KBM-7 (cell line): ENCODE measurements at places on chromosomes 6 and 20.

GRCh38 chr20:13771853-13772453 is 12.8 kb downstream of the ESF1 start:
- peak; percentile 49 for DNase-seq

DNA sequence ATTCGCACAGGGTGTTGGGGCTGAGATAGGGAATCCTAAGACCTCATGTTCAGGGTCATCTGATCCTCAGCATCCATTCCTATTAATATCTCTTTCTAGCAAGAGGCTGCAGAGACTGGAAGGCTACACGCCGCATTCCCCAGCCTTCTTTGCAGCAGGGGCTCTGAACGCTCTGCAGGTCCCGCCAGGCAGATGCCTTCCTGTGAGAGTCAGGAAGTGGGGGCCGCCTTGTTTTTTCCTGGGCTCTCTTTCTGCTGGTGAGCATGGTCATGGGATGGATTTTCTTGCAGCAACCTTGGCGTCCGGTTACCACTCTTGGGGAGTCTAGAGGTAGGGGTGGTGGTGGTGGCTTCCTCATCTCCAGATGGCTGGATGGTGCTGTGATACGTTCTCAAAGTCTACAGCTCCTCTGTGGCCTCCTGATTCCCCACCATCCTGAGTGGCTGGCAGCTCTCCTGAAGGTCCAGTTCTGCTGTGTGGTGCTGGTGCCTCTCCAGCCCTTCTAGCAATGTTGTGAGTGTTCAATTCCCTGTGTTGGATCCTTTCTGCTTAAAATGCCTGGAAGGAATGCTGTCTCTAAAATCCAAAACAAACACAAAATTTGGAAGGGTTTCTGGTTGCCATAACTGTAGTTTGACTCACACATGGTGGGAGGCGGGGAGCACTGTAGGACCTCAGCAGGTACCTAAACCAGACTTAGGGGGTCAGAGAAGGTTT is 111.9 kb downstream of the CEBPB start:
- no peak for DNase-seq

DNA sequence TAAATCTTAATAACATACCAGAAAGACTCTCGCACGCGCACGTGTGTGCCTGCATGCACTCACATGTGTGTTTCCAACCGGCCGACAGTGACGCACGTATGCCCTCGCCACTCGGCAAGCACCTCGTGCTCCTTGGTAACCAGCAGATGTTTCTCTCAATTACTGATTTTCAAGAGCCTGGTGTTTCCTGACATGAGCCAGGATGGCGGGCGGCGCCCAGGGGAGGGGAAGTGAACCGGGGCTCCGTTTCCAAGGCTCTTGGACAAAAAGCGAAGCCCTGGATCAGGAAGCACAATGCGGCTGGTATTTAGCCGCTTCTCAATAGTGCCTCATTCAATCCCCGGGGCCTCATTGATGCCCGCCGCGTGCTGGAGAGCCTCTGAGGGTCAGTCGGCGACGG is 37.7 kb downstream of the PMEPA1 start:
- no peak for DNase-seq

GRCh38 chr6:39044181-39044580 is 4.4 kb upstream of the GLP1R start:
- no peak for DNase-seq

DNA sequence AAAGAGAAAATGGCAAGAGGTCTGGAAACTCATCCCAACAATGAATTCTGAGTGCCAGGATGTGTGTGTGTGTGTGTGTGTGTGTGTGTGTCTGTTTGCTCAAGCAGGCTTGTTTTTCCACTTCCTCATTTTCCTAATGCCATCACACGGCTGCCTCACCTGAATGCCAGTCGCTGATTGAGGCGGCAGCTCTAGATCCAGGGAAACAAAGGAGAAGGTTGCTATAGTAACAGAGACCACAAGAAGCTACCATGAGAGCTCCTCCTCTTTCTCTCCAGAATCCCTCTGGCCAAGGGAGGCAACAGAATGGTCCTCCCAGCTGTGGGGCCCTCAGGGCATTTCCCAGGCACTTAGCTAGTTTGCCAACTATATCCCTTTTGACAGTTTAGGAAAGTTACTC is 241.1 kb upstream of the TSHZ2 start:
- no peak for DNase-seq

GRCh38 chr6:94196891-94197290 is 777.5 kb upstream of the EPHA7 start:
- DNase-seq: no peak

GRCh38 chr6:39114388-39114703 is 640 bp downstream of the SAYSD1 start:
- DNase-seq: no peak

GRCh38 chr20:19777981-19778380 is 19.9 kb downstream of the RIN2 start:
- DNase-seq: no peak

DNA sequence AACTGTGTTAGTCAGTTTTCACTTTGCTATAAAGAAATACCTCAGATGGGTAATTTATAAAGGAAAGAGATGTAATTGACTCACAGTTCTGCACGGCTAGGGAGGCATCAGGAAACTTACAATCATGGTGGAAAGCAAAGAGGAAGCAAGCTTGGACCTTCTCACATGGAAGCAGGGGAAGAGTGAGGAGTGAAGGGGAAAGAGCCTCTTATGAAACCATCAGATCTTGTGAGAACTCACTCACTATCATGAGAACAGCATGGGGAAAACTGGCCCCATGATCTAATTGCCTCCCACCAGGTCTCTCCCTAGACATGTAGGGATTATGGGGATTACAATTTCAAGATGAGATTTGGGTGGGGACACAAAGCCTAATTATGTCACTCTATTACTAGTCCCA is 41.3 kb upstream of the PLAGL1 start:
- DNase-seq: peak; percentile 20

DNA sequence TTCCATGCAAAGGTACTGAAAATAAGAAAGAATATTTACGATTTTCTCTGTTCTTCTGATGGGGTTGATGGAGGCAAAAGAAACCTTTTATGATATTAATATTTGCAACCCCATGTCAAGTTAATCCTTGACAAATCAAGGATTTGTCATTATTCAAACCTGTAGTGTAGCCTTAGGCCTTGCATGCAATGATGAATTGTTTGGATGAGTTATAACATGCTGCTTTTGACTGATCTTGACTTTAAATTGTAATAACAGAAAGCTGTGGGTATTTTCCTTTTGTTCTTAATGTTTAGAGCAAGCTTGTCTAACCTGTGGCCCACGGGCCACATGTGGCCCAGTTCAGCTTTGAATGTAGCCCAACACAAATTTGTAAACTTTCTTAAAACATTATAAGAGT is 13.0 kb upstream of the BAG2 start:
- DNase-seq: no peak

DNA sequence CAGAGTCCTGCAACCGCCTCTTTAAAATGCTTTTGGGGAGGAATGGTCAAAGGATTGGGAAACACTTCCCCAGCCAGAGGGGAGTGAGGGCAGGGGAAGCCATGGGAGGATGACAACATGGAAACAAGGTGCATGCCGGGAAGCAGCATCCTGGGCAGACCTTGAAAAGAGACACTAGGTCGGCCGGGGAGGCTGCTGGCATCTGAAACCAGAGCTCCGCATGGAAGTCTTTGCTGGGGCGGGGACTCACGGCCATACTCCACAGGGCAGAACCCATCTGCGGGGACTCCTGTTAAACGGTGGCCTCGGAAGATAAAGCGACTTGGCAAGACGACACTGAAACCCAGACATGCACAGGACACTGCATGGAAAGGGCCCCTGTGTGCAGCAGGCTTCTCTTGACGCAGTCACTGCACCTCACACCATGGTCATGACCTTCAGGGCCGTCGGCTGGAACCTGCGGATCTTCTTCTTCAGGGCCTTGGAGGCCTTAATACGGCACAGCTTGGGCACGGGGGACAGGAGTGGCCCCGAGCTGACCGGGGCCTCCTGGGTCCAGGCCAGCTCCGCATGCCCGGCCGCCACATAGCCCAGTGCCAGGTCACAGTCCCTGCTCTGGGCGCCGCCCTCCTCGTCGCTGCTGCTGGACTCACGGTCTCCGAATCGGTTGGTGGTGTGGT is 12.4 kb downstream of the DACT2 start:
- DNase-seq: no peak

DNA sequence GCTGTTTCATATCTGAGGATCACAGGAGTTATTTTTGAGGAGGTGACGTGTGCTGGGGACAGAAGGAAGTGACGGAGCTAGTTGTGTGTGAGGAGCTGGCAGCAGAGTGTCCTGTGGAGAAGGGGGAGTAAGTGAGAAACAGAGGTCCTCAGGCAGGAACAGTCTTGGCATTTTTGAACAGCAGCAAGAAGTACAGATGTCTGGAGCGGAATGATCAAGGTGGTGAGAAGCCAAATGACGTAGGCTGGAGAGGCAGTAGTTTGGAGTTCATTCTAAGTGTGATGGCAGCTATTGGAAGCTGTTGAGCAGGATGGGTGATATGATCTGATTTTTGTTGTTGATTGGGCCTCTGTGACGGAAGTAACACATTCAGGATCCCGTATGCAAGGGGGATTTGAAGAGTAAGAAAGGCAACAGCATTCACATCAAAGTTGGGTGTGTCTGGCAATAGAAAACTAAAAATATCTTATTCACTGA is 52.3 kb downstream of the SOBP start:
- no peak for DNase-seq

DNA sequence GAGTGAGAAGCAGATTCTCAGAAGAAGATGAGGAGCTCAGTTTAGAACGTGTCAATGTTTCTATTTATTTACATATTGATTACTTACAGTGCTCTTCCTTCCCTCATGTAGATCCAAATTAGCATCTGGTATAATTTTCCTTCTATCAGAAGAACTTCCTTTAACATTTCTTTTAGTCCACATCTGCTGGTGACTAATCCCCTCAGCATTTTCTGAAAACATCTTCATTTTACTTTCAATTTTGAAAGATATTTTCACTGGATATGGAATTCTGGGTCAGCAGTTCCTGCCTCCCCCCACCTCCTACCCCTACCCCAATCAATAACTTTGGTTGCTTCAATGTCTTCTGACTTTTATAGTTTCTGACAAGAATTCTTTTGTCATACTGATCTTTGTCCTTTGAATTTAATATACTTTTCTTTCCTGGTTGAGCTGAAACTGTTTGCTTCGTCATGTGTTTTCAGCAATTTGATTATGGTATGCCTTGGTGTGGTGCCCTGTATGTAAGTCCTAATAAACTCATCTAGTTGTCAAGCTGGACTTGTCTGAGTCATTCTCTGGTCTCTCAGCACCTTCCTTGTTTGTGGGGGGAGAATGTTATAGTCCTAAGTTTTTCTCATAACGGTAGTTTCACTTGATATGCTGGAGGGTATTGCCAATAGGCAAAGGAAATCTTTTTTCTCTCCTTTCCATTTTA is 57.0 kb downstream of the SMPDL3A start:
- DNase-seq: no peak

DNA sequence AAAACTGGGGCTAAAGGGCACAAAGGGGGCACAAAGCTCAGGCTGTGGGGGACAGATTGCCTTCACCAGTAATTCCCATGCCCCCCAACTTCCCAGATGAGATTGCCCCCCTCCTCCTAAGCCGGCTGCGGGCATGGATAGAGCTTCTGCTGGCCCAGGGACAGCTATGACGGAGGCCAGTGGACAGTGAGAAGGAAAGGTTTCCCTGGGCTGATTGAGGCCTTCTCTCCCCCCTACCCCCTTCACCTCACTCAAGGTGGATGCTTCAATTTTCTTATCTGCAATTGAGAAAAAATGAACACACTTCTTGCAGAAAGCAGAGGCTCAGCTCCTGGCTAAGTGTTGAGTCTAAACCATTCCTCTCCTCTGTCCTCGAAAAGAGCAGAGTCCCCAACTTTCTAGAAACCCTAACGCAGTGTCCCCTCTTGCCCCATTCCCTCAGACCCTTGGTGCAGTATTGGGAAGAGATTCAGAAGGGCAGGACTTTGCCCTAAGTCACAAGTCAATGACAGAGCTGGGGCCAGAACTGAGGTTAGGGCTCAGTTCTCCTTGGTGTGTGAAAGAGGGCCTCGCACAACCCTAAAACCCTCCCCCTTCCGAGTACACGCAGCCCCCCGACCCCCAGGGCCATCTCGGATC is 808 bp downstream of the SDC4 start:
- no peak for DNase-seq

GRCh38 chr20:3239867-3240775 is 1.1 kb upstream of the SLC4A11 start:
- no peak for DNase-seq

GRCh38 chr6:63307581-63308246 is 12.1 kb downstream of the LGSN start:
- peak; percentile 66 for DNase-seq

GRCh38 chr6:65903992-65904391 is 197.0 kb upstream of the EYS start:
- no peak for DNase-seq

GRCh38 chr6:167505782-167506181 is 180.9 kb downstream of the TTLL2 start:
- DNase-seq: peak; percentile 7

DNA sequence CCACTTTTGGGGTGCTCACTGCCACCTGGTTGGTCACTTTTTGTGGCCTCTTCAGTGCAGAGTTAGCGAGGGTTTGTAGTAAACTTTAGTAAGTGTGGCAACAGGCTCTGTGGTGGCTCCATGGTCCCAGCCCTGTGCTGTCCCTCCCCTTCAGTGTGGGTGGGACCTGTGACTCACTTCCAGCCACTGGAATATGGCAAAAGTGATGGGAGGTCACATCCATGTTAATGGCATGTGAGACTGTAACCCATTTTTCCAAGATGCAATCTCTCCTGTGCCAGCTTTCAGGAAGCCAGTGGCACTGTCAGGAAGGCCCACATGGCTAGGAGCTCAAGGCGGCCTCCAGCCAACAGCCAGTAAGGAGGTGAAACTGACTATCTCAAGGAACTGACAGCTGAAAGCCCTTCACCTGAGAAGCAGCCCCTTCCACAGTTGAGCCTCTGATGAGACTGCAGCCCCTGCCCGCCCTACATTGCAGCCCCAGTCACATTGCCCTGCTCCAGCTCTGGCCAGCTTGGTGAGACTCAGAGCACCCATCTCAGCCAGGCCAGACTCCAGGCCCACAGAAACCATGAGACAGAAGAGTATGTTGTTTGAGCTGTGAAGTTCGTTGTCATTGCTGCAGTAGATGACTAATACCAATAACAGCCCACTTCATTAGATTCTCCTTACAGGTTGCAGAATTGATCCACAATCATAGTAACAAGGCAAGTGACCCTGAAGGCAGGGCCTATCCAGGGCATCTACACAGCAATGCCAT is 13.1 kb upstream of the CST7 start:
- no peak for DNase-seq

- no peak for DNase-seq
Observed at GRCh38 chr6:15033850-15034203, 212.0 kb upstream of the JARID2 start.

DNA sequence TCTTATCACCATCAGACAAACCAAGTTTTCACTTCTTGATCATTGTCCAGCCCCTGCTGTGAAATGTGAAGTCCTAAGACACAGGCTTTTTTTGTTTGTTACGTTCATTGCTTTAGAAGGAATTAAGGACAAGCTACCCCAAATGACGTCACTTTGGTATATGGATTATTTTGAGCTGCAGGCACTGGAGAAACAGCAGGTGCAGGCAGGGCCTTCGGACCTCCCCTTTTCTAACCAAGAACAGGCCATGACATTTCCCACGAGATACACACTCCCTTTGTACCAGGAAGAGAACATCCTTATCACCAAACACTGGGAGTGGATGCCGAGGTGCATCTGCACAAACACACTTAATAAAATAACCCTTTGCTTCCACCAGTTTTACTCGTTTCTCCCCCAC is 418.0 kb upstream of the SULF2 start:
- DNase-seq: no peak
